ENCODE measurements at places on chromosomes 1 and 21.

DNA sequence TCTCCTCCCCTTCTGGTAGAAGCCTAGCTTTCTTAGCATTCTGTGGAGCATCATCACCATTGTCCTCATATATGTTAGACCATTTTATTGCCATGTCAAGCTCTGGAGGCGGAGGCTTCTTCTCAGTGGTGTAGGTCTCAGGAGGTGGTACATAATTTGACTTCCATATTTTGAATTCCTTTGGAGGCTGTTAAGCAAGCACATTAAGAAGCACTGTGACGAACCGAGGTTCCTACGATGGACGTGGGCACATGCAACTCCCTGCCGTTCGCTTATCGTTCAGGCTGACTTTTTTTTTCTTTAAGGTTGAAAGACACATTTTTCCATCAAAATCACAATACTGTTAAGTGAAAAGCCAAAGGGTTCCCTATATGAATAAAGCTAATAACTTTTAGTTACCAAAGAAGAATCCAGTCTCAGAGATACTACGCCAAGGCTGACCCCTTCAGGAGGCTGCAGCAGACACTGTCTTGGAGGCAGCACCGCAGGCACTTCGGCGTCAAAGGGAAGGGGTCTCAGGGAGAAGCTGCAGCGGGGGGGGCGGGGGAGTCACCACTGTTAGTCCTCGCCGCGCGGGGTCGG lies 835 bp downstream of the C1orf52 start:
- no peak for DNase-seq

DNA sequence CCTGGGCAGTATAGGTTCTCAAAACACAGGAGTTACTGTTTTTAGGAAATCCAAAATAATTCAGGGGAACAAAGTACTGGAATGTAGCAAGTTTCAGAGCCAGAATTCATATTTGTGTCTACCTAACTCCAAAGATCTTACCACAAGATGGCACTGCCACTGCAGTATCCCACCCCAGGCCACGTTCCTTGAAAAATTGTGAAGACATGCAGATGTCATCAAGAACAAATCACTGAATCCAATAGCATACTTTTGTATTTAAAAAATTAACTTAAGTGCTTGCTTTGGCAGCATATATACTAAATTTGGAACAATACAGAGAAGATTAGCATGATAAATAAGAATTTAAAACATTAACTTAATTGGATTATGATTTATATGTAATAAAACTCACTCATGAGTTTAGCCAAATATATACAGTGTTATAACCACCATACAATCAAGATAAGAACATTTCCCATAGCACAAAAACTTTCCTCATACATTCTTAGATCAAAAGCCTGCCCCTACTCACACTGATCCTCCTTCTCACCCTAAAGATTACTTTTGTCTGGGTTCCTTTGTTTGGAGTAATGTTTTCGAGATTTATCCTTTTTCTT lies 209.9 kb downstream of the FAF1 start:
- no peak for DNase-seq

DNA sequence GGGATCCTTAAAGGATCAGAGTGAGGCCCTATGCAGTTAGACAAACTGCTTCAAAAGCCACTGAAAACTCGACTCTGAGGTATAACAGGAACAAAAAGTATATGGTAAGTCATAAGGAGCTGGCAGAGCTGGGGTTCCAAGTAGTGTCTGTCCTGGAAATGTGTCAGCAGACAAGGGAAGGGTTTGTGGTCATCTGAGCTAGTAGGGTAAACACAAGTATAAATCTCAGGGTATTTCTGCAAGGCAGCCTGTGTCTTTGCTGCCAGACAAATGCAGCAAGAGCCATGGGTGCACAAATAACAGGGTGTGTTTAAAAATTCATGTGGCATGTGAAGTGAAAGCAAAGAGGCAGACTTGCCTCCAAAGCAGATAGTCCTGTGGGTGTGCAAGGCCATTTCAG lies 759.0 kb upstream of the ADAMTS5 start:
- no peak for DNase-seq

- peak; percentile 84 for DNase-seq
Measured at GRCh38 chr1:178532392-178532791, 19.5 kb downstream of the TEX35 start.

DNA sequence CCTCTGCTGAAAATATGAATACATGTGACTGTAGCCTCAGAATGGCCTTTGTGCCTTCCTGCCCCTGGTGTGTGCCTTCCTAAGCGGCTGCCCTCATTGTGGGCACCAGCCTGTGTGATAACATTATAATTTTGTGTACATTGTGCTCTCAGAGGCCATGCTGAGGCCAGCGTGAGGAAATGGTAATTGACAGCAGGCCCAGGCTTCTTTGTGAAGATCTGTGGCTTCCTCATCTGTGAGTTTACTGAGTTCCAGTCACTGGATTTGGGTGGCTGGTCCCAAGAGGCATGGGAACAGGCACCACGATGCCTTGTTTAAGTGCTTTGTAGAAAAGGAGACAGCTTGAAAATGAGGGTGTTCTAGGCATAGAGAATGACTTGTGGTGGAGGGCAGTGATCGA lies 389.3 kb downstream of the OMA1 start:
- no peak for DNase-seq

- no peak for DNase-seq
Measured at GRCh38 chr21:36175771-36176565, 19.3 kb downstream of the DOP1B start.

- no peak for DNase-seq
Measured at GRCh38 chr21:38524168-38525153, 26.2 kb upstream of the ERG start.

DNA sequence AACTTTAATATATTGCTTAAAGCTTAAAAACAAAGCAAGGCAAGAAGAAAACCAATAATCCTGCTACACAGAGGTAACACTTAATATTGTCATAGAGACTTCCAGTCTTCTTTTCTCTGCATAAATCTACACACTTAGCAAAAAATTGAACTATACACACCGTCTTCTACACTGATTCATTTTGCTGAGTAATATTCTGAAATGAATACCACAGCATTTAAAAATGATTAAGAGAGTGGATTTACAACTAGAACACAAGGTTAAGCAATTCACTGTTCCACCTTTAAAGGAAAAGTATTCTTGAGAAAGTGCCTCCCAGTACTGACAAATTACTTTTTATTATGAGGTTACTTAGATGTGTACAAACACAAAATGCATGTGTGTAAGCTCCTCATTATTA lies 22.2 kb upstream of the ITPKB start:
- DNase-seq = no peak

DNA sequence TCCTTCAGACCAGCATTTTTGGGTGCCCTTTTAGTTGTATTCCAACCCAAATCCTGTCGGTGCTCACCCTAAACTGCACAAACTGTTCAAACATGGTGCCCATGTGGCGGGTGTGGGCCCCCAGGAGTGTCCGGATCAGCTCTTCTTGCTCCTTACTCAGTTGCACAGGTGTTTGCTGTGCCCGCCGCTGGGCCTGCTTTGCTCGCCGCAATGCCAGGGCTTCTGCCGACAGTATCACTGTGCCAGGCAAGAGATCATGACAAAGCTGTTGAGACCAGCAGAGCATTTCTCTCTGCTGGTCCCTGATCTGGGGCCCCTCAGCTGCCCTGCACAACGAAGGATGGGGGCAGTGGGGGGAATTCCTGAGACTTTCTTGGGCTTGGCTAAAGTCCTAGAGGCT lies 4.9 kb downstream of the NR1I3 start:
- DNase-seq = no peak

GRCh38 chr1:8525216-8525557 lies 207.3 kb downstream of the SLC45A1 start:
- DNase-seq = peak; percentile 45

DNA sequence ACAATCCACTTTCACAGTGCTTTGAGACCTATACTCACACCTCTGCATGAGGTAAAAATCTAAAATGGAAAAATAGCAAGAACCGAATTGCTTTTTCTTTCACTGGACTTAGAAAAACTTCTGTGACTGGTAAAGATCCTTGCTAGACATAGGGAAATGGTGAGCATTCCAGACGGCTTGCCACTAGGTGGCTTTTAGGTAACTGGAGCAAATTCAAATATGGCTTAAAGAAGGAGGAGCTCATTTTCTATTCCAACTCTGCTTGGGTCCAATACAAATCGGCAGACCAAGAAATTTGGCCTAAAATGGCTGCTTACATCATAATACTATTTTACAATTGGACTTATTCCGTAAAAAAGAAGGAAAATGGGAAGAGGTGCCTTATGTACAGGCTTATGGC lies 977.9 kb downstream of the ADGRL2 start:
- DNase-seq = no peak

Measured in tibial artery (tissue), 4 donors.